ENCODE measurements at places on chromosomes 16 and 17.
A peak's percentile ranks its signal among the peaks of the same experiment; 100 is the strongest.

GRCh38 chr16:53693320-53693719, 10.3 kb downstream of the RPGRIP1L start:
- DNase-seq = no peak

- no peak for DNase-seq
These were observed 57.4 kb upstream of the TEKT3 start for GRCh38 chr17:15398736-15399331.

DNA sequence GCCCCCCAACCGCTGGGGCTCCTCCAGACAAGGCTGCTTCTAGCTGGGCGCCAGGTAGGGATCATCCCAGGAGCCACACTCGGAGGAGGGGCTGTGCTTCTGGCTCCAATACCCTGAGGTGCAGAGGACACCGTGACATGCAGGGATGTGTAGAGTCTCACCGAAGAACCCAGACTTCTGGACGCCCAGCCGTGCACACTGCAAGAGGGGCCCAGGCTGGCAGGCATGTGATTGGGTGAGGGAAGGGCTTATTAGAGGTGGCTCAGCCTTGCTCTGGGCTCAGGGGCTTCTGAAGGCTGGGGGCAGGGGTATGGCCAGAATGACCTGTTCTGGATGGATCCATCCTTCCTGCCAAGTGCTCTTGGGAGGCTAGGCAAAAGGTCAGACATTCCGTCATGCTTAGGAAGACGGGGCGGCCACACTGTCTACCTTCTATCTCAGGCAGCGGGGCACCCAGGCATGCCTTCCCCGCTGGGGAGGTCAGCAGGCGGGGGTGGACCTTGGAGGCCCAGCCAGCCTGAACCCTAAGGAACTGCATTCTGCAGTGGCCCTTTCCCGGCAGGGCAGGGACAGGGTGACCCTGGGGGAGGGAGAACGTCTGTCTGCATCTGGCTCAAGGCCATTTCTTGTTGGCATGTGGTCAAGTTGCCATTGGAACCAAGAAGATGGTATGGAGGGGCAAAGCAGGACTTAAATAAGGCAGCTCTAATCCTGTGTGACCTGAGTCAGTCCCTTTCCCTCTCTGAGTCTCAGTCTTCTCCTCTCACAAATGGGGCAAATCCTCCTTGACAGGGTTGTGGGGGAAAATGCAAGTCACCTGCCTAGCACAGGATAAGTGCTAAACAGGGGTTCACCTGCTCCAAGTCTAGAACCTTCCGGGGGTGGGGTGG, 5.8 kb upstream of the ADGRG1 start:
- no peak for DNase-seq

GRCh38 chr17:41973408-41973811, 6.8 kb downstream of the CNP start:
- no peak for DNase-seq

DNA sequence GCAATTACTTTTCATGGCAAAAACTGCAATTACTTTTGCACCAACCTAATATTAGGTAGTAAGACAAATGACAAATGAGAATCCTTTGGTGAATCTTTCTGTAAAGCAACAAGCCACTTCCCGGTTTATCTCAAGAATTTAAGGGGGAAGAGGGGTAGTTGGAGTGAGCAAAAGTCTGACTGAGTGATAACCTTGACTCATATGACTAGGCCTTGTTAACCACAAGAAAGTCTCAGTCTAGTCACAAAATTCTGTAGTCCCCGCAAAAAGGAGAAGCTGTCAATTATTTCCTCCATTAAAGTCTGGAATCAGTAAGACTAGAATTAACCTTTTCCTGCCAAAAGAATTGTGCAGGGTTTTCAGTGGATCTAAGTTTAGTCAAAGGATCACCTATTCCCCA, 72.2 kb upstream of the GNAO1 start:
- DNase-seq = no peak

DNA sequence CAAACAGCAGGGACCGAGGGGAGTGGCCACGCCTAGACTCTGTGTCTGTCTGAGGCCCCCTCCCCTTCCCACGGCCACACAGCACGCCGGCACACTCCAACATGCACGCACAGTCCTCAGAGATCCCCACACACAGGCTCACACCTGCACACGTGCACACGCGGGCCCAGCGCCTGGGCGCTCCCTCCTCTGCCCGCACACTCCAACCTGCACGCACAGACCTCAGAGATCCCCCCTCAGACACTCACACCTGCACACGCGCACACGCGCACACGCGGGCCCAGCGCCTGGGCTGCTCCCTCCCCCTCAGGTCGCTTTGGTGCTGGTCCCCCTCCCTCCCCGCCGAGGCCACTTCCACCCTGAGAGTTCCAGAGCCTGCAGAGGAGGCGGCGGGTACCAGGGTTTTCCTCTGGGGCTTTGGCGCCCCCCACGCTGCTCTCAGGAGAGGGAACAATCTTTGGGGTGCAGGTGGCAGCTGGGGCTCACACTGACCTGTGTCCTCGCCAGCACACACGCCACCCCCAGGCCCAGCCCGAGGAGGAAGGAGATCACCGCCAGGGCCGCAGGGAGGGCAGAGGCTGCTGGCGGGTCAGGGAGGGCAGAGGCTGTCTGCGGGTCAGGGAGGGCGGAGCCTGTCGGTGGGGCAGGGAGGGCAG, 1.6 kb downstream of the CD7 start:
- no peak for DNase-seq

- no peak for DNase-seq
These were observed 46.2 kb downstream of the CYB561 start for GRCh38 chr17:63399856-63400255.

GRCh38 chr17:10117581-10118001, 80.8 kb downstream of the GAS7 start:
- no peak for DNase-seq

GRCh38 chr17:77740481-77740880, 218.0 kb upstream of the TNRC6C start:
- DNase-seq = no peak

DNA sequence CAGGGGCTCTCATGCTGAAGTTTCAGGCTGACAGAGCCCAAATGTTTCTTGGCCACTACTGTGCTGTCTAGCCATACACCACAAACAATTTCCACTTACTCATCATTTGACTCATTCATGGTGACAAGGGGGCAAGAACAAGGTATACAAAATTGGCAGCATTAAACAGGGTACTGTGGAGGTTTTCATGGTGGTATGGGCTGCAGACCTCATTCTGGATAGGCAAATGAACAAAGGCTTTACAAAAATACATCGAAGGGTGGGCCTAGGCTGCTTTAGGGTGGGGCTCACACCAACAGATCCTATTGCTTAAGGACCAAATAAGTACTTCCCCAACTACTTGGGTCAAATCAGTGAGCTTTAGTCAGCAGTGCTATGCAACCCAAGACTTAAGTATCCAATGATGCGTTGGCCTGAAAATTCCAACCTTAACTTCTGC, 53.0 kb downstream of the N4BP1 start:
- DNase-seq = no peak

DNA sequence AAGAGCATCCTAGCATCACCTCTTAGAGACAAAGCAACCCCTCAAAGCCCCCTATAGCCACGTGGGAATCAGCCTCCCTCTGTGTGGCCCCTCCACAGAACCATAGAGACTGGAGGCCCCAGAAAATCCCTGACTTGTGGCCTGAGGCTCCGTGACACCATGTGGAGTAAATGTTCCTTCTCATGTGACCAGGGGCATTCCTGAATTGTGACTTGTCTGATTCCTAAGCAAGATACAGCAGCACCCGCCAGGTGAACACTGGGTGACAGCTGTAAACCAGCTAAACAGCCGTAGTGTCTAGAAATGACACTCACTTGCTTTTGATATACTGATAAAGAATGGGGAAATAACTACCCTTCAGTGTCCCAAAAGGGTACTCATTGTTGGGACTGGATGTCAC, 79.0 kb downstream of the DYNLRB2 start:
- DNase-seq = no peak

DNA sequence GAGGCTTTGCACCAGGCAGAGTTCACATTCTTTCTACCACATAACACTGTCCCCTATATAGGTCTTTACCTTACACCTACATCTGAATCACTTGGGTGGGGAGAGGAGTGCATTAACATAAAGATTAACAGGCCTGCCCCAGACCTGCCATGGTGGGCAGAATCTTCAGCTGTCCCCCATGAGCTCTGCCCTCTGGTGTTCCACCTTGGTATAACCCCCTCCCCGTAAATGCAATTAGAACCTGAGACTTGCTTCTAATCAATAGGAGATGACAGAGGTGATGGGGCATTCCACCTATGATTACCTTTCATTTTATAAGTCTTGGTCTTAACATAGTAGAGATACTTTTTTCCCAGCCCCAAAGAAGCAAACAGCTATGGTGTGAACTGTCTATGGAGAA, 20.4 kb upstream of the GRIN2A start:
- no peak for DNase-seq

DNA sequence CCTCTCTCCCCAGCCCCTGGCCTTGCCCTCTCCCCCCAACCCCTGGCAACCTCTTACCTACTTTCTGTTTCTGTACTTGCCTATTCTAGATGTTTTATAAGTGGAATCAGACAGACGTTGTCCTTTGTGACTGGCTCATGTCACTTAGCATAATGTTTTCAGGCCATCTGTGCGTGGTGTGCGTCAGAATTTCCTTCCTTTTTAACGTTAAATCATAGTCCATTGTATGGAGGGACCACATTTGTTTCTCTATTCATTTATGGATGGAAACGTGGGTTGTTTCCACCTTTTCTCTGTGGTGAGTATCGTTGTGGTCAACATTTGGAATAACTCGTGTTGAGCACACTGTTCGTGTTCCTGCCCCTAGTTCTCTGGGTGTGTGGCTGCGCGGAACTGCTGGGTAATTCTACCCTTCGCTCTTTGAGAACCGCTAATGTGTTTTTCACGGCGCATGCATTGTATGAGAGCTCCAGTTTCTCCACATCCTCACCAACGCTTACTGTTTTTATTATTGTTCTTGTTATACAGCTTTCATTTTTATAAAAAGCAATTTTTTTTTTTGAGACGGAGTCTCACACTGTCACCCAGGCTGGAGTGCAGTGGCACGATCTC, 26.3 kb downstream of the ACTG1 start:
- no peak for DNase-seq

GRCh38 chr17:51261024-51261963, 948 bp downstream of the UTP18 start:
- no peak for DNase-seq

GRCh38 chr16:13014476-13014875, 113.1 kb downstream of the SHISA9 start:
- DNase-seq = peak; percentile 54

GRCh38 chr16:6510261-6510660, 822.4 kb upstream of the RBFOX1 start:
- DNase-seq = no peak

GRCh38 chr16:50210266-50211038, 55.9 kb upstream of the ADCY7 start:
- peak; percentile 55 for DNase-seq

GRCh38 chr16:28001642-28002041, 61.9 kb downstream of the GSG1L start:
- no peak for DNase-seq

- no peak for DNase-seq
These were observed 21.2 kb downstream of the CHMP6 start for GRCh38 chr17:81012574-81013447.

DNA sequence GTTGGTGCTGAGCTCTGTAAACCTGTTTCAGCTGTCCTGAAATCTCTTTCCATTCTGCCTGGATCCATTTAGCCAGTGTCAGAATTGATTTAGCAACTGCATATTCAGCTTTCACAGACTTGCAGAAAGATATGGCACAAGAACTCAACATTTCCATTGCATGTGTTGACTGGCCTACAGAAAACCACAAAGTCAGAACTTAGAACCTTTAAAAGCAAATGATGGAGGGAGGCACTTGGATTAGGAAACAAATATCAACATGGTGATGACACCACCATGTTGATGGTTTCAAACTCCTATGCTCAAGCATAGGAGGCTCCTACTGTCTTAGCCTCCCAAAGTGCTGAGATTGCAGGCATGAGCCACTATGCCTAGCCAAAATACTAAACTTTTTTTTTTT, 52.3 kb upstream of the ARL6IP1 start:
- no peak for DNase-seq

DNA sequence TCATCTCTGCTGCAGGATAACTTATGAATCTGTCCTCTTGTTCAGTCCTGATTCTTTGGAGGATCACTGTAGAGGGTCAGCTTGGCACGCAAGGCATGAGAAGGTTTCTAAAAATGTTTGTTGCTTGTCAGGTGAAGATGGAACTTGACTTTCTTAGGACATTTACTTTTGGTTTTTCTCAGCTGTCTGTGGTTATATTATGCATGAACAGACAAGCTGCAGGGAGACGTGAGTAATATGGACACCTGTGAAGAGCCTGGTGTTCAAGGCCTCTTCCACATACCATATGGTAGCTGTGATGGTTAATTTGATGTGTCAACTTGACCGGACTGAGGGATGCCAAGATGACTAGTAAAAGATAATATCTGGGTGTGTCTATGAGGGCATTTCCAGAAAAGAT, 270.2 kb upstream of the CPHXL start:
- no peak for DNase-seq

GRCh38 chr16:84746875-84747274, 47.1 kb downstream of the USP10 start:
- no peak for DNase-seq

DNA sequence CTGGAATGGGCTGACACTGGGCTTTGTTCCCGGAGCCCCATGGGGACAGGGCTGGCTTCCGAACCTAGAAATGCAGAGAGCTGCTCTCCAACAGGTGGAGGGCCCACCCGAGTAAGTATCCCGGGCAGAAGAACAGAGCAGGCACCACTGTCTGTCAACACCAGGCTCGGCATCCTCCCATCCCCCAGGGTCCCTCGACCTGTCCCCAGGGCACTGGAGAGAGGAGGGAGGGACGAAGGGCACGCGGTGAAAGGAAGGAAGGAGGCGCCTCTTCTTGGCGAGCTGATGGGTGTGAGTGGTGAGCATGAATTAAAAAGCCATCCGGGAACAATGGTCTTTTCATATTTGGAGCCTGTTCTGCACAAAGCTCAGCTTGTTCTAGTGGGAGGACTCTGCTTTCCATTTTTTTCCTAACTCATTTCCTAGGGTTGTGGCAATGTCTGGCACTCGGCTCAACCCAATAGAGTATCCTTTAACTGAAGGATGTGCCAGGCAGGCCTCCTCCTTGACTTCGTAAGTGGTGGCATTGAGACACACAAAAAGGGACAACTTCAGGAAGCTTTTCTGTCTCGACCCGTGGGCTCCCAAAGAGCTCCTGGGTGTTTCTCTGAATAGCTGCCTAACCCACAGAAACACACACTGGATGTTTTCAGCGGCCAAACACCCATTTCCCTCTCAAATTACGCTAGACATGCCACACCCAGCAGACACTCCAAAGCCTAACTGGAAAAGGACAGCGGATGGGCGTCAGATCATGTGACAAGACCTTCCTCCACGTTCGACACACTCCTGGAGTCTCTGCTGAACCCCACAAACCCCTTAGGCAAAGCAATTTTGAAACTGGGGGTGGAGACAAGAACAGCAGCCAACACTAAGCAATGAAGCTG, 47.7 kb downstream of the ZFHX3 start:
- no peak for DNase-seq

- peak; percentile 41 for DNase-seq
These were observed 96.8 kb upstream of the ELAC2 start for GRCh38 chr17:13114601-13115031.

GRCh38 chr16:86343796-86344585, 166.3 kb upstream of the FOXF1 start:
- DNase-seq = no peak

Measured in iPS DF 6.9 (cell line).